ENCODE measurements at places on chromosomes 6 and 20.

DNA sequence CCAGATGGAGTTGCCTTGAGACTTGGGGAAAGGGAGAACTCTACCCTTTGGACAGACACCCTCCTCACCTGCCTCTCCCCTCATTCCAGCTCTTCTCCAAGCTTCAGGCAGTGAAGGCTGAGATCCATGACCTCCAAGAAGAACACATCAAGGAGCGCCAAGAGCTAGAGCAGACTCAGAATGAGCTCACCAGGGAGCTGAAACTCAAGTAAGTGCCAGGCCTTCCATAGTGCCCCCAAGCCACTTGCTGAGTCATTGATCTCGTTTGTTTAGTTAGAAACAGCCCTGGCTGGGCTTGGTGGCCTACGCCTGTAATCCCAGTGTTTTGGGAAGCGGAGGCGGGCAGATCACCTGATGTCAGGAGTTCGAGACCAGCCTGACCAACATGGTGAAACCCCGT lies 39.2 kb downstream of the KIF3B start:
- no peak for DNase-seq

DNA sequence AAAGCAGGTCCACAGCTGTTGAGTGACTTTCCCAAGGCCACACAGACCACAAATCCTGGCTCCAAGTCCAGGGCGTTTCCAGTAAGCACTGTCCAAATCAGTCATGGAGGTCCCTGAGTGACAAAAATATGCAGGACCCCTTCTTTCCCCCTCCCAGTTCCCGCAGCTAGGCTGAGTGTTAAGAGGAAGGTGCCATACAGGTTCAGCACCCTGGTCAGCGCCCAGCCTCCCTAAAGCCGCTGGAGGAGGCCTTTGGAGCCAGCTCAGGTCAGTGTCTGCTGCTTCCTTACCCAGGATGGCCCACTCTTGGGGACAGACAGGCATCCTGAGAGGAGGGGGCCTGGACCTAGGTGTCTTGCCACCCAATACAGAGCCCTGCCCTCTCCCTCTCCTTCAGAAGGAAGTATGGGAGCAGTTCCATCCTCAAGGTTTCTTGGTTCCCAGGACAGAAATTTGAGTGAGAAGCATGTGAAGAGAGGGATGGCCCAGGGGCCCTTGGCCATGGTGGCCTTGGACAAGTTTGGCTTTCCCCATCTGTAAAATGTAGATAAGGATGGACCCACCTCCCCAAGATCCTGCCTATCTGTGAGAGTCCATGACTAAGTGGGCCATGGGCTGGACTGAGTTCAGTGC lies 13.2 kb downstream of the TMEM74B start:
- DNase-seq, result no peak

DNA sequence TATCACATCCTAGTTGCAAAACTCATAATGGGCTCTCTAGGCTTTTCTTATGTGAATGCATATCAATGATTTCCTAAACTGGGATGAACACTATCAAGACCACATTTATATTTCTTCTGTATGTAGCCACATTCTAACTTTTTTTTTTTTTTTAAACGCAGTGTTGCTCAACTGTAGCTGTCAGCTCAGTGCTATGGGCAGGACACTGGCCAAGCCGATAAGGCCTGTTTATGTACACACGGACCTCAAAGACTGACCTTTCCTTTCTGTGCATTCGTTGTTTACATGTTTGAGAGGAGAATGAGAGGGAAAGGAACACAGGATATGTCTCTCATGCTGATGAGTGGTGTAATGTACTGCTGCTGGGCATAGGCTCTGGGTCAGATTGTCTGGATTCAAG lies 75.1 kb upstream of the B3GAT2 start:
- no peak for DNase-seq

GRCh38 chr6:13988049-13988738 lies 63.4 kb downstream of the RNF182 start:
- DNase-seq, result no peak

DNA sequence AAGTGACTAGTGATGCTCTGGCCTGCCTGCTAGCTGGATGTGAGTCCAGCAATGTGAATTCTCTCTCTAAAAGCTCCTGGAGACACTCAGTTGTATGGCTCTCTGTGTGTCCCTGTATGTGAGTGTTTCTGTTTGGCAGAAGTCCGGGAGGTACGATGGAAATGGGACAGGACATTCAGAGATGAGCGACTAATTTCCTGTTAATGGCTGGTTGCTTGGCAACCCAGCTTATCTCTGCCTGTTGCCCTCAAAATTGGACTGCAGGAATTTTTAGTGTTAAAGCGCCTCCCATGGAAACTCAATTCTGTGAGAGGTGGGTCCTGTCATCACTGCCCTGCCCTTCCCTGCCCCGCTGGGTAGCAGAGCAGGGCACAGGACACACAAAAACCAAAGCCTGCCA lies 136.8 kb upstream of the LRFN2 start:
- DNase-seq, result no peak

- DNase-seq, result no peak
Measured at GRCh38 chr6:34424200-34425131, 1.4 kb downstream of the RPS10 start.

DNA sequence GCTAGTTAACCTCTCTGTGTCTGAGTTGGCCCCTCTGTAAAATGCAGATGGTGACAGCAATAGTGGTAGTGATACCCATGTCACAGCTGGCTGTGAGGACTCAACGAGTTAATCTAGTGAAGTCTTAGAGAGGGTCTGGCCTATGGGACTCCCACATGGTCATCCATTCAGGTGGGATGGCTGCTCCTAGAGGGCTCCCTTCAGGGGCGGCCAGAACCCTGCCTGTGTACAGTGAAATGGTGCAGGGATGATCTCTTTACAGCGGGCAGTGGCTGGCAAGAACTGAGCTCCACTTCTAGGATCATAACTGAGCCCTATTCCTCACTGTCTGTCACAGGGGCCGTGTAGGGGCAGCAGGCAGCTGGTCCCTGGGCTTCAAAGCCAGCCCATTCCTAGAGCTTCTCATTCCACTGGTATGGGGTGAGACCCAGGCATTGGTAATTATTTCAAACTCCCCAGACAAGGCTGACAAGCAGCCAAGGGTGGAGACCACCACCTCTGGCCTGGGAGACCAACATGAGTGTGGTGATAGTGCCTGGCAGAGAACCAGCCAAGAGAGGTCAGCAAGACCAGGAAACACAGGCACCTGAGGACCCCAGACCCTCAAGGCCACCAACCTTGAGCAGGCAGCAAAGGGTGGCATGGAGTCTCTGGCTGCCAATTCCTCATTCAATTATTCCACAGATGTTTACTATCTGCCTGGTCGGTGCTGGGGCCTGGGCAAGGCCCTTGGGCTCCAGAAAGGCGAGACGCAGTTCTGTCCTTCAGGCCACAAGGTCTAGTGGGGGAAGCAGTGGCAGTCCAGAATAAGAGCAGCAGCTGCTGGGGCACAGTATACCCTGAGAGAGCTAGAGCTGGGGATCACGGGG lies 103.4 kb downstream of the MRPL14 start:
- DNase-seq, result no peak

DNA sequence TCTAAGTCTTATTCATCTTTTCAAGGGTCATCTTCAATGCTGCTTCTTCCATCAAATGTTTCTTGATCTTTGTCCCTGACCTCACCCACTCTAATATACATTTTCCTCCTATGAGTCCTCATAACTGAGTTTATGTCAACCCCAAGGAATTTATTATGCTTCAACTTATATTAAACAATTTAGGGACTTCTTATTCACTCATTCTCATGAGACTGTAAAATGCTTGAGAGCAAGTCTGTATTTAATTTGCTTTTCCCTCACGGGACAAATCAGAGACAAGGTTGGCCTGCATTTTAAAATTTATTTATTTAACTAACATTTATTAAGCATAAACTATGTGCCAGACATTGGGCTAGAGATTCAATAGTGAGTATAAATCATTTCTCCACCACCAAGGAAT lies 312.0 kb upstream of the NT5E start:
- DNase-seq, result no peak

GRCh38 chr6:144094731-144095133 lies 641 bp downstream of the SF3B5 start:
- no peak for DNase-seq

GRCh38 chr6:157983406-157984119 lies 1.9 kb downstream of the SYNJ2 start:
- DNase-seq, result no peak

- DNase-seq, result no peak
Measured at GRCh38 chr6:141610741-141611140, 522.0 kb upstream of the GJE1 start.

DNA sequence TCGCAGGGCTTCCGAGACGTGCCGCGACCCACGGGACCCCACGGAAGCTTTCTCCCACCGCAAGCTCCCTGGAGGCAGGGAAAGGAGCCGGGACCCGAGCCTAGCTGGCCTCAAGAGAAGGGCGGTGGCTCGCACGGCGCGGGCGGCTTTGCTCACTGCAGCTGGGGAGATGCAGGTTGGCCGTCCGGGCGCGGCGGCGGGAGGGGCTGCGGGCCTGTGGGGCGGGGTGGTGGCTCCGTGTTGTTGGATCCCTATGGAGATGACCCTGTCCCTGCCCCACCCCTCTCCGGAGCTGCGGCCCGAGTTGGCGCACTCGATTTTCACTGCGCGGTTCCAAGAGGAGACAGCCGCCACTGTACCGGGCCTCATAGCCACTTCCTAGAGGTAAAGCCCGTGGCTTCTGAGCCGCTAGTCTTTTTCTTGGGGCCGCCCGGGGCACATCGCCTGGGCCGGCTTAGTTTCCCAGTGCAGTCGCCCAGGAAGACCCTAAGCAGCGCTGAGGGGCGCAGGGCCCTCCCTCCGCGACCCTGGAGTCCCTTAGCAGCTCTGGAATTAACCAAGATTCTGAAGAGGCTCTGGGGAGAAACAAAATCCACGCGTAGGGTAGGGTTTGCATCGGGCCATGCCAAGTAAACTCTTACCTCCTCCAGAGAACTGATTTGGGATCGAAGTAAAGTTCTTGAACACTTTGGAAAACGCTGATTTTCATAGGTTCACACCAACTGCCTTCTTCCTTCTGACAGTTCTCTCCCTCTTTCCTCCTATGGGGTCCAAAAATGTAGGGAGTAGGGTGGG lies at the start of gene ECT2L:
ECT2L (plus strand) TSS at position 279 of the 795 bp plus-strand sequence. CDS start 17,188 bp downstream, outside the sequence.
- DNase-seq, result peak; percentile 12

DNA sequence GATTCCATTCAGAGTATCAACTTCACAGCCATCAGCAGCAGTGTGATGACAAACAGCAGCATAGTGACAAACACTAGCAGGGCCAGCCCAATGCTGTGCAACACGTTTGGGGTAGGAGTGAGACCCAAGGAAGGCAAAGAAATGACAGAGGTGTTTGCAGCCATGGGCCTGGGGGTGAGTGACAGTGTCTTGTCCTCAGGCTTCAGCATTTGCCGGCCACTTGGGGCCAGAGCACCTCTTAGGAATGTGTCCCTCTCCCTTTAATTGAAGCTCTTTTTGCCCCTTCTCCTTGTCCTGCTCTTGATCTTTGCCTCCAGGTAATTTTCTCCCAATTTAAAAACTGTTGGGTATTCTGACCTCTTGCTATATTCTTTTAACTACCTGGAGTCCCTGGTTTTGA lies 84.4 kb downstream of the HS3ST5 start:
- DNase-seq, result no peak

Measured in HFF-Myc (cell line).